ENCODE measurements at places on chromosomes 1 and 21.

GRCh38 chr1:64877151-64877550 is 89.2 kb downstream of the JAK1 start:
- DNase-seq = no peak

DNA sequence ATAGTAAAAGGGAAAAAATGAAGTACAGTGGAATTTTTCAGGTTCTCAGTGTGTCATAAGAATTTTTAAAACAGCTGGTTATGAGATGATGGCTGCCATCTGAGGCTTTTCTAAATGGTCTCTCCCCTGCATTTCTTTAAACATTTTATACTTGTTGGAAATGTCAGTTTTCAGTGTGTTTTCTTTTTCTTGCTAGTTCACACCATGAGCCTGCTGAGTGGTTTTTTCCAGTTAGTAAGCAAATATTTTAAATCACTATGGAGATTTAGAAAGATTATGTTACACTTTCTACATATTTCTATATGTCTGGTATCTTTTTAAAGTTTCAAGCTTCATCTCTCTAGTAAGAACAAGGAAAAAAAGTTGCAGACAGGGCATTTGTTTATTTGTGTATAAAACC is 9.6 kb downstream of the RBM15 start:
- DNase-seq = no peak

GRCh38 chr1:1672181-1672965 is 13.6 kb upstream of the CDK11B start:
- no peak for DNase-seq

- peak; percentile 68 for DNase-seq
These were observed 29.3 kb upstream of the USP1 start for GRCh38 chr1:62407398-62408009.

GRCh38 chr1:240293706-240294105 is 202.0 kb downstream of the FMN2 start:
- DNase-seq = no peak

GRCh38 chr1:188827400-188827799 is 1650.3 kb downstream of the BRINP3 start:
- DNase-seq = no peak

GRCh38 chr1:17520473-17521319 is 18.8 kb upstream of the ARHGEF10L start:
- no peak for DNase-seq

DNA sequence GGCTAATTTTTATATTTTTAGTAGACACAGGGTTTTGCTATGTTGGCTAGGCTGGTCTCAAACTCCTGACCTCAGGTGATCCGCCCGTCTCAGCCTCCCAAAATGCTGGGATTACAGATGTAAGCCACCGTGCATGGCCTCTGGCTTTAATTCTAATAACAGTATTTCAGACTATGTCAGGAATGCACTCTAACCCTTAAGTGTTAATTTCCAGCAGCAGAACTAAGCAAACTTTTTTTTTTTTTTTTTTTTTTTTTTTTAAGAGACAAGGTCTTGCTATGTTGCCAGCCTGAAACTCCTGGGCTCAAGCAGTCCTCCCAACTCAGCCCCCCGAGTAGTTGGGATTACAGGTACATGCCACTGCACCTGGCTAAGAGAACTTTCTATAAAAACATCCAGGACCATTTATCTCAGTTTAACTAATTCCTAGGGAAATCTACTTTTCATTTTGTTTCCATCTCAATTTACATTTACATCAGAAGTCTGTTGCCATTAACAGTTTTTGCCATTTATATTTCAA is 6.5 kb downstream of the DCAF8 start:
- no peak for DNase-seq

DNA sequence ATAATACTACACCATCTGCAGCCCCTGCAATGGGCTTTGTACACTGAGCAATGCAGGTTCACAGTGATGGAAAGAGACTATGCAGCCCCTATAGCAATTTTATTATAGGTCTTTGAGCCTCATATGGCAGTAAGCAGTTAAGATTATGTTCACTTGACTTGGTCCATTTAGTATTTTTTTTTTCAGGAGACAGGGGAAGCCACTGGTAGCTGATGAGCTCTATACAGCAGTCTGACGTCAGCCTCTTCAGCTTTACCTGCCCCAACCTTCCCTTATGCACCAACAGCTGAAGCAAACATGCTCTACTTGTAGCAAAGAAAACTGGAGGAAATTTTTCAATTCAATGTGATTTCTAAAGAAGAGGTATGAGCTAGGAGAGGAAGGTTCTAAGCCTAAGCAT is 32.2 kb downstream of the AIDA start:
- no peak for DNase-seq

GRCh38 chr1:233323718-233324117 is 3.8 kb upstream of the MAP3K21 start:
- DNase-seq = no peak

Measured in NCI-H510A treated with DMSO at 0.1 percent for 48 hours (cell line).